Activated naive CD4-positive, alpha-beta T cell treated with anti-CD3 and anti-CD28 coated beads, Interleukin-2, amount 50 U/mL, for 72 hours (primary cell): ENCODE measurements at places on chromosomes 6 and 20. TPM values are rescaled to one million over a fixed set of nuclear protein-coding genes. Genes with fewer than 3 reads are reported as not detected.

- DNase-seq = no peak
These were observed 774.5 kb downstream of the EYS start for GRCh38 chr6:64932486-64932885.

GRCh38 chr6:158172001-158172400 is 3.9 kb downstream of the GTF2H5 start:
- no peak for DNase-seq

- no peak for DNase-seq
These were observed 76.1 kb downstream of the HCRTR2 start for GRCh38 chr6:55250400-55250799.

DNA sequence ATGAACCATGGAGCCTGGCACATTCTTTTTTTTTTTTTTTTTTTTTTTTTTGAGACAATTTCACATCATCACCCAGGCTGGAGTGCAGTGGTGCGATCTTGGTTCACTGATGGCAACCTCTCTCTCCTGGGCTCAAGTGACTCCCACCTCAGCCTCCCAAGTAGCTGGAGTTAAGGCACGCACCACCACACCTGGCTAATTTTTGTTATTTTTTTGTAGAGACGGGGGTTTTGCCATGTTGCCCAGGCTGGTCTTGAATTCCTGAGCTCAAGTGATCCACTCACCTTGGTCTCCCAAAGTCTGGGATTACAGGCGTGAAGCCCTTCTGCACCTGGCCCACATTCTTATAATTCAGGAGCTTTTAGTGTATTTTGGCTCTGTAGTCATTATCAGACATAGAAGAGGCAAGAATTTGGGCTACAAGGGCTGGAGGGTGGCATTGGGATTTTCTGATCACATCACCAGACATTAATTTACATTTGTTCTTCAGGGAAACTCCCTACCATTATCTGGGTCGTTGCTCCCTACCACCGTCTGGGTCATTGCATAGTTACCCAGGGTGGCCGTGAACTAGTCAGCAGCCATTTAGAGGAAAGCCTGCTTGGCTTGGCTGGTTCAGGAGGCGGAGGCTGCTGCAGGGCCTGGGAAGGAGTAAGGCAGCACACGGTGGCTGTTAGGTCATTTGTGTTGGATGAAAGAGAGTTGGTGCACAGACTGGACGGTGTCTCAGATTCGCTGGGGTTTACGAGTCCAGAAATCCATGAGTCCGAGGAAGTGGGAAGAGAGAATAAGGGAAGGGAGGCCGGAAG is 17.6 kb downstream of the ARID1B start:
- no peak for DNase-seq

DNA sequence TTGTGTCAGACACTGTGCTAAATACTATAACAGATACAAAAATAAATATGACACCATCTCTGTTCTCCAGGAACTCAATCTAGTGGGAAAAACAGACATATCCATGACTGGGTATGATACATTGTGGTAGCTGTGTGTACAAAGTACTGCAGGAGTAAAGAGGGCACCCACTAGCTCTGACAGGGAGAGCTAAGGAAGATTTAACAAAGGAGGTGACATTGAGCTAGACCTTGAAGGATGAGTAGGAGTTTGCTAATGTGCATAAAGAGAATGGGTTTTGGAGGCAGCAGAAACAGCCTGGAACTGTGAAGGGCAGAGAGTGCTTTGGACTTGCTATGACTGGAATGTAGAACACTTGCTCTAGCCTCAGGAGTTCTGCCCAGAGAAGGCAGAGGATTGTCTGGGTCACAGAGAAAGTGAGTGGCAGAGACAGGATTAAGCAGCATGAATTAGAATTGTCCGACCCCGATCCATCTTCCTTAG is 14.4 kb downstream of the MMP24 start:
- DNase-seq = no peak

DNA sequence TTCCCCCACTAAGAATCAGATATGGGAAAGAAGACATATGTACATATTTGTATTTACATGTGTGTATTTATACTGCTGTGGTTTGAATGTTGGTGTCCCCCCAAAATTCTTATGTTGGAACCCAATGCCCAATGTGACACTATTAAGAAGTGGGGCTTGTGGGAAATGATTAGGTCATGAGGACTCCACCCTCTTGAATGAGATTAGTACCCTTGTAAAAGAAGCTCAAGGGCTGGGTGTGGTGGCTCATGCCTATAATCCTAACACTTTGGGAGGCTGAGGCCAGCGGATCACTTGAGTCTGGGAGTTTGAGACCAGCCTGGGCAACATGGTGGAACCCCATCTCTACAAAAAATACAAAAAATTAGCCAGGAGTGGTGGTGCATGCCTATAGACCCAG is 3.9 kb upstream of the SMIM13 start:
- DNase-seq = no peak

DNA sequence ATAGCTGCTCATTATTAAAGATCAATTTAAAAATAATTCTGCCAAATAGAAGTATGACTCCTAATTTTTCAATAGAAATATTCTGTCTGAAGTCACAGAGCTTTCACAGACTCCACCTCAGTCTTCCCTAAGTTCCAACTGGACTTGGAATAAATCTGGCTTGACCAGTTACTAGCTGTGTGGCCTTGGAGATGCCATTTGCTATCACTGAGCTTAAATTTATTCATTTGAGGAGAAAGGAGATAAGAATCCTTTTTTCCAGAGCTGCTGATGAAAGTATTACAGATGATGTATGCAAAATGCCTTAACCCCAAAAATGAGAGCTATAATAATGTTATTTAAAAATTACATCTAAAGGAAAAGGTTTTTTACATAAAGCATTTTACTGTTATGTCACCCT is 125.0 kb downstream of the GJA1 start:
- DNase-seq = no peak

DNA sequence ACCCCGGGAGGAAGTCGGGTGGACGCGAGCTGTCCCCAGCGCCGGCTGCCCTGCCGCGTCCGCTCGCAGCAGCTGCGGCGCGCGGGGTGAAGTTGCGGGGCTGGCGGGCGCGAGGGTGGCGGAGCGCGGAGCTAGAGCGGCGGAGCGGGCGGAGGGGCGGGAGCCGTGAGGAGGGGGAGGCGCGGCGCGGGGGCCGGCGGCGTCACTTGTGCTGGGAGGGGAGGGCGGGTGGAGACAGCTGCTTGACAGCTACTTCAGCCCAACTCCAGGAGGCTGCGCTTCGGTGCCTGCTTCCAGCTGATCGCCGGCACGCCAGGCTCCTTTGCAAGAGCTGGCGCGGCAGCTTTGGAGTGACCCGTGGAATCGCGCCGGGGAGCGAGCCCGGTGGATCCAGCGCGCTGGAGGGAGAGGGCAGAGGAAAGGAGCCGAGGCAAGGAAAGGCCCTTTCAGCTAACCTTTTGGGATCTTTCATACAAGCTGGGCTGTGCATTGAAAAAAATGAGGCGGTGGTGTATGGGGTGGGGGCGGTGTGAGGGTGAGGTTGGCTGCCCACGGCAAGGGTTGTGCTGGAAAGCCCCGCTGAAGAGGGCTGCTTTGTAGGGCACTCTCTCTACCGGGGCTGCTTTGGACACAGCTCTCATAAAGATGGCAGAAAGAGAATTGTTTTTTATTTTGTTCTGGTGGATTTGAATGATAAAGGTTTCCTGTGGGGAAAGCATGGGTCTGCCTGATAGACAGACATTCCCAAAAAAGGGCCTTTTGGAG is 24.6 kb downstream of the RIPOR2 start:
- peak; percentile 52 for DNase-seq

DNA sequence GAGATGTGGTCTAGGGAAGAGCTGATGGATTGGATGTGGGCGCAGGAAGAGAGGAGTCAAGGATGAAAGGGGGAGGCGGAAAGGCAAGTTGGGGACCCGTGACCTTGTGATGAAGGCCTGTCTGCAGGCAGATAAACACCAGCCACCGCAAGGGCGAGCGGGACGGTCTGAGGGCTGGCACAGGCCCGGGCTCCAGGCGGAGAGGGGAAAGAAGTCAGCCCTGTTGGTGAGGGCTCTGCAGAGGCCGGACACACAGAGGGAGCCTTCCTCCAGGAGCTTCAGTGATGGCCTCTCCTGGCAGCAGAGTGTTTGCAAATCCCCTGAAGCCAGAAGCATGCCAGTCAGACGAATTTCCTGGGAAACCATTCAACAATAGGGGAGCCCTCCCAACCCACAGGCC is 112.2 kb downstream of the ZDHHC14 start:
- no peak for DNase-seq

DNA sequence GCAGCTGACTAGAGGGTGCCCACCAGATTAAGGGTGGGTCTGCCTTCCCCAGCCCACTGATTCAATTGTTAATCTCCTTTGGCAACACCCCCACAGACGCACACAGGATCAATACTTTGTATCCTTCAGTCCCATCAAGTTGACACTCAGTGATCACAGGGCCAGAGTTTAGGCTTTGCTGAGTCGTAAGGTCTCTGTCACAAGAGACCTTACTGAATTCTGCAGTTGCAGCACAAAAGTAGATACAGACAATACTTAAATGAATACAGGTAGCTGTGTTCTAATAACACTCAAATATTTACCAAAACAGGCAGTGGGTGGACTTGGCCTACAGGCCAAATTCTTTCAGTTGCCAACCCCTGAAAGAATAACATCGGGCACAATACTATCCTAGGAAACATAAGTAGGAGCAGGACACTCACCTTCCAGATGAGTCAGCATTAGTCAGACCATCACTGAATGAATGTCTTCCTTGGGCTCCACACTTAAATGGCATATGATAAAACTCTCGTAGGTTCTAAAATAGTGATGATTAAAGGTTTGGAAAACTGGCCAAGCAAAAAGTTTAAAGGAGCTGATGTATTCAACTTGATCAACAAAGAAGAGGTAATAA is 190.0 kb downstream of the UBE3D start:
- DNase-seq = no peak

DNA sequence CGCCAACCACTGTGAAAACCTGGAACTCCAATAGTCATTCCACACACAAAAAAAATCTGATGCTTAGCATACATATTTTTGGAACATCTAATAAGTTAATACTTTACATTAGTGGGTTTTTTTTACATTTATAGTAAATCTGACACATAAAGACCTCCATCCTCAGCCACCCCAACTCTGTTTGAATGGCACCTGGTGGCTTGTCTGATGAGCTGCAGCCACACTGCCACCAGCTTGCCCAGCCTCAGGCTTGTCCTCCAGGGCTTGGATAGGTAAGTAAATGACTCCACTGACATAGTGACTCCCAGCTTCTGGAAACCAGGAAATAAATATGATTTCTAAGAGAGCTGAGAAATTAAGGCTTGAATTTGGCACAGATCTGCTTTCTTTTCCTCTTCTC is 71.5 kb downstream of the ZNF133 start:
- no peak for DNase-seq

The TNFAIP3 gene
- 217 TPM for total RNA-seq

The NHLRC1 gene
- not detected for total RNA-seq
